Omental fat pad (tissue), 4 donors: ENCODE measurements at places on chromosomes 1 and 21. TPM values are rescaled to one million over a fixed set of nuclear protein-coding genes. Genes with fewer than 3 reads are reported as not detected.

- no peak for DNase-seq
Observed at GRCh38 chr1:119632103-119632490, 16.0 kb downstream of the ZNF697 start.

DNA sequence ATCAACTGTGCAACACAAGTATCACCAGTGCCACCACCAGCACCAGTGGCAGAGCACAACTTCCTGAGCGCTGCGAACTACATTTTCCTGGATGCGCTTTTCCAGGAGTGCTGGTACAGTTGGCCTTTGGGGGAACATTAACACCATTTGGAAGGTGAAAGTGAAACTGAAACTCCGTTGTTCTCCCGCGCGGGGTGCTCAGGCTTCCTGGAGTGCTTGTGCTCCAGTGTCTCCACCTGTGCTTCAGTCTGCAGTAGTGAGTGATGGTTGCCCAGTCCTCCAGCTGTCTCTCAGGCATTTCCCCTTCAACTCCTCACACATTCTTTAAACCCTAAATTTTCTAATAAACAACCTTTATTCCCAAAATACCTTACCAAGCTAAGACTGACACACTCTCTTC is 187.8 kb downstream of the LRRIQ3 start:
- no peak for DNase-seq

ABCA4 gene
- 0.79 TPM for total RNA-seq

GRCh38 chr1:224864006-224864405 is 65.5 kb upstream of the DNAH14 start:
- no peak for DNase-seq

GBP6 gene
- total RNA-seq: not detected

DNA sequence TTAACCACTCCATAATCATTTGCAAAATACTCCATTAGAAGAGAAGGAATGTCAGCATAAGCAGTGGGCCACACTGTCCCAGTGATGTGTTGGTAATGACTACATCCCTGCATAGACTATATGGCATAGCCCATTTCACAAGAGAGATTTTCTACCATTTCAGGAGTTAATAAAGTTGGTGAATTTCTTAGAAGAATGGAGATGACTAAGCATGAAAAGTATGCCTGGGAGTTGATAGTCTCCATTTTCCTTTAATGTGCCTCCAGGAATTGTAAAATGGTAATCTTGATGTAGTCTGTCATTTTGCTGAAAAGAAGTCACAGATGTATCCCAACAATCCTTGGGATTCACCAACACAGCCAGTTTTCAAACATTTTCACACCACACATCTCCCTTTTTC is 608.8 kb upstream of the CHRM3 start:
- DNase-seq: no peak

NUF2 gene
- 2.3 TPM for total RNA-seq

- DNase-seq: no peak
Observed at GRCh38 chr1:201748335-201748734, 80.6 kb upstream of the IPO9 start.

- no peak for DNase-seq
Observed at GRCh38 chr21:14064296-14064645, 146.5 kb downstream of the LIPI start.

DNA sequence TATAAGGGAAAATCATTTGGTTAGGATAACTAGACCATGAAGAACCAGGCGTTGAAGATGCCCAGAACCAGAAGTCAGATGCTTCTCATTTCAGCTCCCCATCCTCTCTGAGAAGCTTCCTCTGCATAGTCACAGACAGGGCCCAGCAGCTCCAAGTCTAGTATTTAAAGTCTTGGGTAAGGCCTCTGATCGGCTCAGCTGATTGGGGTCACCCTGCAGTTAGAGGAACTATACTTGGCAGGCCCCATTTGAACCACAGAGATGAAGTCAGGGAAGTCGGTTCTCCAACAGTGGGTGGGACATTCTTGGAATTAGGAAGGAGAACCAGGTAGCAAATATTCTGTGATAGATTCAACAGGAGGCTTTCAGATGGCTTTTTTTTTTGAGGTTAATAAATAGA is 48.3 kb downstream of the SLC22A15 start:
- DNase-seq: no peak

- peak; percentile 45 for DNase-seq
Observed at GRCh38 chr1:40039757-40040510, 595 bp upstream of the CAP1 start.

DNA sequence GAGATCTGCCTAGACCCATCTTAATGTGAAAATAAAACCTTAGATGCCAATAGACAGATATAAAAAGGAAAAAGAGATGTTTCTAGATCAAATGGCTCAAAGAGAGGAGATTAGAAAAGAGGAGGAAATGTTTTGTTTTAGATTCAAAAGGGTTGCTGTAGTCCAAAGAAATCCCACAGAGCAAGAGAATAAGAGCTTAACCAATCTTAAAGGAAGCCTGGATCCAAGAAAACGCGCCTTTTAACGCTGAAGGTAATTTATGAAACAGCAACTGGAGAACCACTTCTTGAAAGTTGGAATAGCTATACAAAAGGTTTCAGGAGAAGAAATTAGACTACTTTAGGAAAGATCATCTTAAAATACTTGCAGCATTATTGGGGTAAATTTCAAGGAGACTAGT is 298.8 kb downstream of the BRINP2 start:
- DNase-seq: no peak

S100B gene
- total RNA-seq: 75.0 TPM

DNA sequence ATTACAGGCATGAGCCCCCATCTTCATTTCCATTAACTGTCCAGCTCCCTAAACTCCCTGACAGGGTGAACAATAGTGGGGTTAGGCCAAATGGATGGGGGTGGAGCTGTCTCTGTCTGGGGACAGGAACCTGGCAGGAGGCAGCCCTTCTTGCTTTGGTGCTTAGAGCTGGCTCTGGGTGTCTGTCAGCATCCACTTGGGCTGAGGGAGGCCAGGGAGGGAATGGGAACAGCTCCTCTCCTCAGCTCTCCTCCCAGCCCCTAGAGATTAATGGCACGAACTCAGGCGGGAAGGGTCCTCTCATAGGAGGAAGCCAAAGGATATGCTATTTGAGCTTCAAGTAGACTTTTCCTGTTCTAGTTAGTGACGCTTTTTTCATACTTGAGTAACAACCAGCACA is 11.1 kb upstream of the ETV3L start:
- DNase-seq: no peak

- no peak for DNase-seq
Observed at GRCh38 chr1:28021064-28021463, 61.3 kb downstream of the XKR8 start.

GRCh38 chr21:37536616-37537278 is 170.2 kb downstream of the DYRK1A start:
- DNase-seq: no peak

- DNase-seq: no peak
Observed at GRCh38 chr1:33255347-33256220, 708 bp upstream of the ZNF362 start.

GUCA2B gene
- not detected for total RNA-seq

C1orf115 gene
- 63.0 TPM for total RNA-seq

DNA sequence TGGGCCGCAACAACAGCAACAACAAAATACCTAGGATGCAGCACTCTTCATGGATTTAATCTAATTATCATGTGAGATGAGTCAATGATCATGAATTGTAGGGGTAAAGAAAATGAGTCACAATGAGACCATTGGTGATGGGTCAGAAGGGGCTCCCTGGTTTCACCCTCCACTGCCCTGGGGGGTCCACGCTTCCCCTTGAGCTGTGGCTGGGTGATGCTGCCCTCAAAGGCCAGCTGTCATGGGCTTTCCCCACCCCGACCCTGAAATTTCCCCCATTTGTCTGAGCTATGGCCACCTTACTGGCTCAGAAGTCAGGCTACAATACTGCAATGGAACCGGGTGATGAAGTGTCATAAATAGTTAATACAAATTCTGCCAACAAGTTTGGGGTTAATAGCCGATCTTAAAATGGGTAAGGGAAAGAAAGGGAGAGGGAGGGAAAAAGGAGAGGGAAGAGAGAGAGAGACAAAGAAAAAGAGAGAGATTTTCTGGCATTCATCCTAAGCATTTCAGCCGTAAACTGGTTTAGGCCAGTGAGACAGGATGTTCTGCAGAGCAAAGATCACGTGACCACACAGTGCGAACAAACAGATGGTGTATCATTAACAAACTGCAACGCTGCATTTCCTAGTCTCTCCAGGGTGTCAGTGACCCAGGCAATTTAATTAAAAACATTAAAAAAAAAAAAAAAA is 143.4 kb upstream of the ERRFI1 start:
- DNase-seq: no peak

DNA sequence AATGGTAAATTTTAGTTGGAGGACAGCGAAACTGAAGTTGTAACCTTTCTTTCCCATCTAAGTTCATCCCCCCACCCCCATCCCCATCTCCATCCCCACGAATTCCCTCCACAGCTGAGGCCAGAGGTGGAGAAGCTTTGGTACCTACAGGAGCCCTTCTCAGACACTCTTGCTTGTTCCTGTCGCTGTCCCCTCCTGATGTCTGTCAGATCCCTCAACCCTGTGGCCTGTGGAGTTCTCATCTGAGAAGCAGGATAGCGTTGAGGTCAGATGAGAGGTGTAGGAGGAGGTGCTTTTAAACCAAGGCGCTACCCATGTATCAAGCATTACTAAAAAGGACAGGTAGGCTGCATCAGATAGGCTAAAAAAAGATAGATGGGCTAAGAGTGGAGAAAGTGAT is 769 bp downstream of the NTPCR start:
- no peak for DNase-seq

DEPDC1 gene
- 0.19 TPM for total RNA-seq

DNA sequence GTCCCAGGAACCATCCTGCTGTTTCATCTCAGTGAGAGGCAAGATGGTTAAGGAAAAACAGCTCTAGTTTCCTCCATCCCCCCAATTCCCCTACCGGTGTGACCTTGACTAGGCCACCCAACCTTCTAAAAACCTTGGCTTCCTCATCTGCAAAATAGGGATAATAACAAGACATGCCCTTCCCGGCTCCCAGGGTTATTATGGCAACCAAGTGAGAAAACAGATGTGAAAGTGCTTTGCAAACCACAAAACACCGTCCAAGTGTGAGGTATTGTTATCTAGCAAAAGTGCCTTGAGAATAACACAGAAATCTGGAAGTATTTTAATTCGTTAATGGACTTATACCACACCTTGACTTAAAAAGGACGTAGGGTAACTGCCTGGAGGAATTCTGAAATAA is 62.7 kb downstream of the ITPKB start:
- no peak for DNase-seq

CFHR5 gene
- total RNA-seq: not detected

DNA sequence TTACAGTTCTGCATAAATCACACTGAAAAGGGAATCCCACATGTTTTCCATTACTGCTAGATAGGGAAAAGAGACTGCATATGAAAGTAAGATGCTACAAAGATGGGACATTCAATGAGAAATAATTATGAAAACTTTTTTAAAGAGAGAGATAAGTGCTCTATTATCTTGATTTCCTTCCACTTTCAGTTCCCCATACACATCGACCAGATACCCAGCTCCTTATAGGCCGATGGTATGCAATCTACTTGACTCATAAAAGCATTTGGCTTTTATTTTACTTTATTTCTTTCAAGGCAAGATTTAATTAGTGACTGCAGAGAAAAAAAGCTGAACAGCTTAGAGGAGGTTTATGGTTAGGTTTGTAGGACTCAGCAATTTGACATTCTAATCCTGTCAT is 13.1 kb downstream of the BRINP2 start:
- no peak for DNase-seq

DNA sequence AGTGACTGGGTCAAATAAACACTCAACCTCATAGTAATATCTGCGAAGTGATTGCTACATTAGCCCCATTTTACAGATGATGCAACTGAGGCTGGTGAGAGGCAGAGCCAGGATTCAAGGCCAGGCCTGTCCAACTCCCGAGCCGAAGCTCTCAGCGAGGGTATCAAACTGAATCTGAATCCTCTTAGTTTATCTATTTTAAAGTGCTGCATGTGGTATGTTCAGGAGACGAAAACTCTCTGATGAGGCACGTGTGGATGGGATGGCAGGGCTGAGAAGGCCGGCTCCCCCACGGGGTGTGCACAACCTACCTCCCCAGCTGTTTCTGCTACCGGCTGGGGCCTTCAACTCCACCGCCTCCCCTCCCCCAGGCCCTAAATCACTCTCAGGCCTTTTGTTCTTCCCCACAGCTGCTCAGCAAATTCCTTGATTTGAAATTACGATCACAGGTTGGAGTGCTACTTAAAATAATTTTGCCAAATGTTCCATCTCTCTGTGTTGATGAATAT is 171.8 kb downstream of the TOMM20 start:
- no peak for DNase-seq

HP1BP3 gene
- total RNA-seq: 138 TPM

DNA sequence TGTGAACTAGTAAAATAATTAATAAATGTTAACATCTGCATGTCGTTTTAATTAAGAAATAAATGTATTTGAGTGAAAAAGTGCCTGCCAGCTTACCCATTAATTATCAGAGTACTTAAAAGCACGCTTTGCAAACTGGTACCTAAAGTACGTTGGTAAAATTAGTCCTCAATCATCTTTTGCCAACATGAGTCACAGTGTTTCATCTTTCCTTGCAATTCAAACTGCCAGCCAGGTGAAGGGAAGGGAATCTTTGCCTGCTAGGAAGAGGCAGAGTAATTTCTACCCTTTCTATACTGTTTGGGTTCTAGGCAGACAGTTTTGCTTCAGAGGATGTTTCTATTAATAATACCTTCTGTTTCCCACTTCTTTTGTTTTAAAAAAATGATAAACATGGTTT is 57.2 kb upstream of the CNIH3 start:
- DNase-seq: no peak

ACTA1 gene
- 0.56 TPM for total RNA-seq
